GOT3 (cell line): ENCODE measurements at places on chromosomes 3 and 15.

- DNase-seq: no peak
Observed at GRCh38 chr3:52385157-52385556, 59.7 kb downstream of the SEMA3G start.

GRCh38 chr15:77144026-77144425, 73.1 kb upstream of the TSPAN3 start:
- no peak for DNase-seq

- DNase-seq: no peak
Observed at GRCh38 chr3:94996743-94997142, 933.9 kb downstream of the NSUN3 start.

- DNase-seq: no peak
Observed at GRCh38 chr15:63187589-63188226, 1.7 kb upstream of the RAB8B start.
